ENCODE measurements at places on chromosomes 13 and 19.

- DNase-seq: no peak
Observed at GRCh38 chr19:13102666-13103580, at the start of gene LYL1. TSS of gene LYL1 (minus strand) at chr19:13102858. CDS start at chr19:13101171, 1,687 bp downstream.

- no peak for DNase-seq
Observed at GRCh38 chr13:105448811-105449210, 1086.7 kb downstream of the EFNB2 start.

- no peak for DNase-seq
Observed at GRCh38 chr13:49353908-49354307, 90.0 kb downstream of the CAB39L start.

- DNase-seq: no peak
Observed at GRCh38 chr13:40283666-40284065, 382.8 kb downstream of the FOXO1 start.

- no peak for DNase-seq
Observed at GRCh38 chr13:20197361-20197834, 4.7 kb upstream of the GJB2 start.

DNA sequence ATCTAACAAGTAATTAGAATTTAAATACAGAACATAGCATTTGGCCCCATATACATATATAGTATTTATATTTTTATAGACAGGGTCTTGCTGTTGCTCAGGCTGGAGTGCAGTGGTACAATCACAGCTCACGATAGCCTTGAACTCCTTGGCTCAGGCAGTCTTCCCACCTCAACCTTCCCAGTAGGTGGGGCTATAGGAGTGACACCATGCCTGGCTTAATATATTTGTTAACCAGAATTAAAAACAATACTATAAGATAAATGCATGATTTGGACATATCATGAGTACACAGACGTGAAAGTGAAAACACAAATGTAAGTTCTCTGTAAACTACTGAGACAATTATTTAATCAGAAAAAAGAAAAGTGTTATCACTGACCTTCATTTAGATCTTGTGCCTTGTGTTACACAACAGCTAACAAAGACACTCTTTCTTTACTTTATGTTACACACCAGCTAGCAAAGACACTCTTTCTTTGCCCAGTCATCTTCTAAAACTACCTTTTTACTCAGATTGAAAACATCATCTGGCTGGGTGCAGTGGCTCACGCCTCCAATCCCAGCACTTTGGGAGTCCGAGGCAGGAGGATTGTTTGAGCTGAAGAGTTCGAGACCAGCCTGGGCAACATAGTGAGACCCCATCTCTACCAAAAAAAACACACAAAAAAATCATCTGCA lies 22.6 kb downstream of the CARS2 start:
- no peak for DNase-seq

DNA sequence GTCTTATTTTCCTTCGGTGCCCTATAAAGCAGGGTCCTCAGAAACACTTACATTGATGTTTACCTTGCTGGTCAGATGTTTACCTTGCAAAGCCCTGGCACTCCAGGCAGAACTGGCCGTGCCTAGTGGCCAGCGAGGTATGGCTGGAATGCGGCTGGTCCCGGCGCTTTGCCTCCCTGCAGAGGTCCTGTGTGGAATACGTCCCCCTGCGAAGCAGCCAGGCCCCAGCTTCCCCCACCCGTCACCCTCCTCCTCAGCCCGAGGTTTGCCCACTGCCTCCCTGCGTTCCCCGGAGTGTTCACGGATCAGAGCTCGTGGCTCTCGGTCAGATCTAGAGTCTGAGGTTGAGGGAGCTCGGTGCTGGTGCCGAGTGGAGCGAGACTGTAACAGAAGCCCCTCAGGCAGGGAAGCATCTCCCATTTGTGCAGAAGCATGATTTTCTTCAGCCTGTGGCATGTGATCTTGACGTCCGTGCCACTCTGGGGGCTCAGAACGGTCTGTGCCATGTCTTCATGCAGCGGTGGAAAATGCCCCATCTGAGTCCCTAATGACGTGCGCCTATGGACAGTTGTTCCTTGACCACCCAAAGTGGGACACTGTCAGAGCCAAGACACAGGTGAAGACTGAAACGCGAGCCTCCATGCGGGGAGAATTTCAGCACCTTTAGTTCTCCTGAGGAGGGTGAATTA lies 54.8 kb upstream of the SOX1 start:
- no peak for DNase-seq

- no peak for DNase-seq
Observed at GRCh38 chr19:32308431-32309077, 36.9 kb upstream of the ZNF507 start.

- DNase-seq: no peak
Observed at GRCh38 chr19:1872807-1873523, 9.6 kb upstream of the KLF16 start.

GRCh38 chr19:57161985-57162539 lies 5.2 kb downstream of the DUXA start:
- DNase-seq: no peak

DNA sequence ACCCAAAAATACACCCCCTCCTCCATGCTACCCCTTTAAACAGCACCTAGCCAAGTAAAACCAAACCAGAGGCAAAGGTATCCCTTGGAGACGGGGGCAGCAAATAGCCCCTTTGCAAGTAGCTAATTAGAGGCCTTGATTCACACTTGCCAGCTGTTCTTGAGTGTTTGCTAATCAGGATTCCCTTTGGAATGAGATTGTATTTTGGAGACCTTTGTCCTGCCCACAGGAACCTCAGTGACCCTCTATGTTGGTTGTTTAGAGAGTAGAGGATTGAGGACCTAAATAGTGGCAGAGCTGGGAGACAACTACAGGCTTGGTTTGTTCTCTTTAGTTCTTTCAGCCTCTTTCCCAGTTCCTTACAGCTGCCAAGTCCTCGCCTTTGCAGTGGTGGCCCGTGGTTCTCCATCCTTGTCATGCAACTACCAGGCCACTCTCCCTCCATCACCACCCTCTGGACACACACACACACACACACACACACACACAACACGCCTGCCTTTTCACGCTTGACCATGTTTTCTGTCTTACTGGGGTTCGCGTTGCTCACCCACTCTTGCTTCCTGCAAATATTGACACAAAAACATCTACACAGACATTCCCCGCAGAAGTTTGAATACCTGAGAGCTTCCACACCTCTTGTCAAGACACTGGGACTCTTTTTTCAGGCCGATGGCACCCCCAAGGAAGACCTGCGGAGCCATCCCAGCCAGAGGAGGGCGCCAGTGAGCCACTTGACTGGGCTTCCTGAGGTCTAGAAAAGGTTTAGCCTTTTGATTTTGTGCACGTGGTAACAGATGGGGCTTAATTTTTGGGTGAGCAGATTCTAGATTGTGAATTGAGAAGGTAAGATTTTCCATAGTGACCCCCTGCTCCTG lies 80.0 kb upstream of the GPR183 start:
- peak; percentile 41 for DNase-seq

DNA sequence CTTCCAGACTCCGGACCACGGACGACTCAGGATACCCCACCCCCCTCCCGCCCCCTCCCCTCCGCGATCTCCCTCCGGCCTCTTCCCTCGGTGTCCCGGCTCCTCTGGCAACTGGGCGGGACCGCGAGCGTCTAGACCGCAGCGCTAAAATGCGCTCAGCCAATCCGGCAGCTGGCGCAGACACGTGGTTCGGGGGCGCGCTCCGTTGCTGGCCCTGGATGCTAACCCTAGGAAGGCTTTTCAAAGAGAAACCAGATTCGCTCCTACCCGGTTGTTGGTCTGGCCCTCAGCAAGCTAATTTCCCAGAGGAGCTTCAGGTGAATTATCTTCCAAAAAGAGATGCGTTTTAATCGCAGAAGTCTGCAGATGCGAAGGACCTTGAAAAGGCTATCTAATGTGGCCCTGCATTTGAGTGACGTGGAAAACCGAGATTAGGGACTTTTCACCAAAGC lies at the start of gene DZIP1:
Gene DZIP1 (minus strand): TSS at position 106 of the 452 bp plus-strand sequence. CDS start 2,677 bp downstream, outside the sequence.
- peak; percentile 32 for DNase-seq

DNA sequence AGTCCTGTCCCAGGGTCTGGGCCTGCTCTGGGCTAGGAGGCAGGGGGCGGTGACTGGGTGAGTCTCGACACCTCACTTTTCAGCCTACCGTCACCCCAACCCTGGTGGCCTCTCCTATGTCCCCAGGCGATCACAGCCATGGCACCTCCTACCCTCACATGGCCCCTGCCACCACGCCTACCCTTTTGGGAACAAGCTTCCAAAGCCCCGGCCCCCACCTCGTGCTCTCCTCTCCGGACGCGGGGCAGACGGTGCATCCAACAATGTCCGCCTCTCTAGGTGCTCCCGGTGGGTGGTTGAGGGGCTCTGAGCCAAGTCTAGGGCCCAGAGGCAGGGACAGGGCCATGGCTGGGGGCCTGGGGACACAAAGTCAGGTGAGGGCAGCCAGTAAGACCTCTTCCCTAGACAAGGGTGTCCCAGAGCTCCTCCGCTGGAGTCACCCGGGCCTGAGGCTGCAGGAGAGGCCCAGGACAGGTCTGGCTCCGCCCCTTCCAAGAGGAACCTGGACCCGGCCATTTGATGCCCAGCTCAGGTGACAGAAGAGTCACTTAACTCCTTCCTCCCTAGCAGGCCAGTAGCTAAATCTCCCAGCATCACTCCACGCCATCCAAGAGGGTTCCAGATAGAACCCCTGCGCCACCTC lies at the start of gene SYNE4:
Gene SYNE4 (minus strand): TSS at position 478 of the 643 bp plus-strand sequence. CDS start 132 bp downstream, at position 346.
- DNase-seq: no peak

DNA sequence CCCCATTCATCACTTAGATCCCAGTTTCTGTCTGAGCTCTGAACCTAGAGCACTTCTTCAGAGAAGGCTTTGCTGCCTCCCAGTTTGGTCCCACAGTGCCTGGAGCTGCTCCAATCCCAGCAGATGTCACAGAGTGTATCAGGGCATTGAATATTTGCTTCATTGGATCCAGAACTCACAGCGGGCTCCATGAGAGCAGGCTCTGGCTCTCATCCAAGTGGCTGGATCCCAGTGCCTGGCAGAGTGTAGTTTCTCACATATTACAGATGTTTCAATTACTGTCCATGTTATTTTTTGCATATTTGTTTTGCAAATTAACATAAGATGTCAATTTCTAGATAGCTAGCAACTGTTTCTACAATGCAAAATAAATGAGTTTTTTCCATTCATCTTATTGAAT lies 50.6 kb downstream of the MYO16 start:
- no peak for DNase-seq

All from D721Med (cell line).